ENCODE measurements at places on chromosomes 7 and 10. TPM values are rescaled to one million over a fixed set of nuclear protein-coding genes. Genes with fewer than 3 reads are reported as not detected.

Gene CCL26
- 3.3 TPM for total RNA-seq

Gene ANKRD30A
- total RNA-seq, result not detected

Gene SLC16A12
- 2.9 TPM for total RNA-seq

Gene DOCK4
- 14.1 TPM for total RNA-seq

Gene BTBD16
- total RNA-seq, result not detected

Gene CALHM3
- total RNA-seq, result not detected
